ENCODE measurements at places on chromosomes 1 and 21.
A peak's percentile ranks its signal among the peaks of the same experiment; 100 is the strongest.

GRCh38 chr1:101316799-101317198, 80.0 kb downstream of the S1PR1 start:
- DNase-seq = no peak

DNA sequence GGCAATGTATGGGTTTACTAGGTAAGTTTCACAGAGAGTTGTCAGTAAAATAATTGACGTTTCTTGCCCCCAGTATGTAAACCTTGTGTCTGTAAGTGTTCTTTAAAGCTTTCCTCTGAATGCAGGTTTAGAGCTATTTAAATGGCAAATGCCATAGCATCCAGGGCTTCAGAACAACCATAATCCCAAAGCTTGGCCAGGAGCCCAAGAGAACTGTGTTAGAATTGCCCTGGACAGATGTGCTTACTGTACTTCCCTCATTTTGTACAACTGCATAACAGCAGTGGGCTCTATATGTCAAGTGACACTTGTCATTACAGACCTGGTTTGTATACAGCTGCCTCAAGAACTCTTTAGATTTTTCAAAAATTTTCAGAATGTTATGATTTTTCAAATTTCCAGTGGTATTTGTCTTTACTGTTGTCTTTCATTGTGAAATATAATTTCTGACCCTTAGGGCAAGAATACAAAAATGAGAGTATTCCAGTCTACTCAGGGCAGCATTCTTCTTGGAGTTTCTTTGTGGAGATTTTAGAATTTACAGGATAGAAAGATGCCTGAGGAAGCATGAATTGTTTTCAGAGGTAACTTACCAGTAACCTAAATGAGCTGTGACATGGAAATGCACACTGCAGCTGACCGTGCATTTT, 136.9 kb upstream of the L1TD1 start:
- no peak for DNase-seq

- DNase-seq = no peak
Measured at GRCh38 chr1:181192316-181192715, 103.8 kb downstream of the IER5 start.

GRCh38 chr1:182875889-182876288, 36.7 kb downstream of the DHX9 start:
- no peak for DNase-seq

DNA sequence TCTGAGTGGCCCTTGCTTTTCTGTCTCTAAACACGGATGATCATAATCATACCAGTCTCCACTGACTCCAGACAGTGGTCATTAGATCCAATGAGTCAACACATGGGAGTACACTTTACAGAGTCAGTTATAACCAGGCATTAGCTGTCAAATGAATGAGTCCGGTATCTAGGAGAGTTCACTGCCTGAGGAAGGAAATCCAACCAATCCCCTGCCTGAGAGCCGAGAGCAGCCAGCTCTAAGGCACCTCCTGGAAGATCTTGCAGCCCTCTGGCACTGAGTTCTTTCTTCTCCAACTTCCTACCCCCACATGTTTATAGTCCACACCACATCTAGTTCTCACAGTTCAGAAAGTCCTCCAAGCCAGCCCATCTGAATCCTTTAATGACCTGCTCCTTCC, 29.4 kb upstream of the RBM15 start:
- DNase-seq = no peak

DNA sequence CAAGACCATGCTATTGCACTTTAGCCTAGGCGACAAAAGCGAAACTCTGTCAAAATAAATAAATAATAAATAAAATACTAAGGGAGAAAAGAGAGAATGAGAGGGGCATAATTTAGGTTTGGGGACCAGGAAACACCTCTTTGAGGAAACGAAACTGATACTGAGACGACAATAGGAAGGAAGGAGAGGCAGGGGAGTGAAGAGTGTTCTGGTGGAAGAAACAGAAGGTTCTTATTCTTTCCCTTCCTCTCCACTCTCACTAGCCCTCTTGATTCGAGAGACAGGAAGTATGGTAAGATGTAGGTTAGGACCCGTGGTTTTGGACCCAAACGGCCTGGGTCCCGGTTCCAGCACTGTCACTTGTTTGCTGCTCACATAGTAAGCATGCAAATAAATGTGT, 1.6 kb upstream of the NKAIN1 start:
- DNase-seq = no peak

- DNase-seq = no peak
Measured at GRCh38 chr1:172167796-172168596, 252.5 kb upstream of the C1orf105 start.

DNA sequence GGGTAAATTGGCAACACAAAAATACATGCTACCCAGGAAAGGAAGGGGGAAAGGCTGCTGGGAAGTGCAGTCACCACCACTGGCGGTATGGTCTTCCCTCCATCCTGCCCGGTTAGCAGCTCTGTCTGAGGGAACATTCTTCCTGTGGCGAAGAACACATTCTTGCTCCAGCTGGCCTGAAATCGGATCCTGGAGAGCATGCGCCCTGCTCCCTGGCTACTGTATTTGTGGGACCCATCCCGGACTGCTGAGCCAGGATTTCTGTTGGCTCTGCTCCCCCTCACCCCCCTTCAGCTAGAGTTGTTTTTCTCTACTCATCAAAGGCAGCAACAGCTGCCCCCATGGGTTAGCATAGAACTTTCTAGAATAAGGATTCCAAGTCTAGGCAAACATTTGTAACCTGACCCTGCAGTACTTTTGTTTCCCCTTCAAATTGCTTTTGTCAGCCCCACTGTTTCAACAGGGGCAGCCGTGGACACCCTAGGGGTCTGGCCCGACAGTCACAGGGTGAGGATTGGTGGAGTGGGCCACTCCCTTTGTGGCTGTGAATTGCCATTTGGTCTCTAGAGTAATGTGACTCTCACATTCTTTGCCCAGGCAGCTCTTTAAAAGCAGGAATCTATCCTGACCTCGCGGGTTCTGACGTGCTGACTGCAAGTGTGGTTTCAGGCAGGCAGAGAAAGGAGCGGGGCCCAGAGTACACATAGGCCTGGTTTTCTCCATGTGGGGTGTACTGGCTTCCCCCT, 157.7 kb downstream of the TOMM20 start:
- DNase-seq = peak; percentile 93

GRCh38 chr21:41643246-41643966, 123.4 kb downstream of the RIPK4 start:
- DNase-seq = no peak

DNA sequence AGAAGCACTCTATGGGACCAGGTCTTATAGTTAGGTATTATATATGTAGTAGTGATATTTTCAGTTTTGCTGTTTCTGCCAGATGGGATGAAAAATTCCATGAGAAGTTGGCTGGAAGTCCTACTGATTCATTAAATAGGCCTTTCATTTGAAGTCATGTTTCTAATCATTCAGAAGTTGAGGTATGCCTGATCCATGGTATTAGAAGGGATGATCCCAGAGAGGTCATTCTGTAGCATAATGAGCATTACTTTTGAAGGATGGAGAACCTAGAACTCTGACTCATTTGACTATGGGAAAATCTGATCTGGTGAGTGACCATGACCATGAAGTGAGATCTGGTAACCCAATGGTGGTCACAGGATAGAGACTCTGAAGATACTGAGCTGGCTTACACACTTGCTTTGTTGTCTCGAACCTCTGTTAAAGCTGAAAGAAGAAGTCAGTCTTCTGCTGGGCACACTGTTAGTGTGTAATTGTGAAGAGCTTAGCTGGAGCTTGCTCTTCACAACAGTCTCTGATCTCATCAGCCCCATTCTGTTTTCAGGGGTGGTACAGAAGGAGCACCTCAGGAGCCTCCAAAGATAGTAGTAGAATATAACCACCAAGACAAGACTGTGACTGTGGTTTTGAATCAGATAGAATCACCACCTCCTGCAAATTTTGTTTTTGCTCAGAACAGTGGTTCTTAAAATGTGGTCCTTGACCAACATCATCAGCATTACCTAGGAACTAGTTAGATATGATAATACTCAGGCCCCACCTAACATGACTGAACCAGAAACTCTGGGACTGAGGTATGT, 9.0 kb downstream of the MGST3 start:
- no peak for DNase-seq

- no peak for DNase-seq
Measured at GRCh38 chr1:234989019-234989418, 139.6 kb downstream of the TOMM20 start.

DNA sequence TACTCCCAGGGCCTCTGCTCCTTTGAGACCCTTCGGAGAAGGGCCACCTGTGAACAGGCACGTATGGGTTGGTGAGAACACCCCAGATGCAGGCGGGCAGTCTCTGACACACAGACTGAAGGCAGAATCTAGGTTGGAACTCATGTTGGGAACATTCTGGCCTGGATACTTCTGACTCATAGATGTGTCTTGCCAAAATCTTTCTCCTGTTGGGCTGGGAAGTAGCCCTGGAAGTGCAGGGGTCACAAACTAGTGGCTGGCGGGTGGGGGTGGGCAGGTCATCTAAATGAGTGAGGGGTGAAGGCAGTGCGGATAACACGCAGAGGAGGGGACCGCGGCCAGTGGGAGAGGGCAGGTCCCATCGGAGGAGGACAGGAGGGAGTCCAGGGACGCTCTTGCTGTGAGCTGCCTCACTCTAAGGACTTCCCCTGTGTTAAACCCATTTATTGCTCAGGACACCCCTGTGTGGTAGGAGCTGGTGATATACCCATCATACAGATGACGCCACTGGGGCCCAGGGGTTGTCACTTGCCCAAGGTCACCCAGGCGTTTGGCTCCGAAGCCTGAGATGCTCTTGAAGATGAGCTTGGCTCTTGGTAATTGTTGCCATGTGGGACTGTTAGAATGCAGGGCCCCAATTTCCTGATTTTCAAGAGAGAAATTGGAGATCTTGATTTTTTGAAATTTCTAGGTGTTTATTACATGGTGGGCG, 181.0 kb downstream of the PTPRU start:
- no peak for DNase-seq

DNA sequence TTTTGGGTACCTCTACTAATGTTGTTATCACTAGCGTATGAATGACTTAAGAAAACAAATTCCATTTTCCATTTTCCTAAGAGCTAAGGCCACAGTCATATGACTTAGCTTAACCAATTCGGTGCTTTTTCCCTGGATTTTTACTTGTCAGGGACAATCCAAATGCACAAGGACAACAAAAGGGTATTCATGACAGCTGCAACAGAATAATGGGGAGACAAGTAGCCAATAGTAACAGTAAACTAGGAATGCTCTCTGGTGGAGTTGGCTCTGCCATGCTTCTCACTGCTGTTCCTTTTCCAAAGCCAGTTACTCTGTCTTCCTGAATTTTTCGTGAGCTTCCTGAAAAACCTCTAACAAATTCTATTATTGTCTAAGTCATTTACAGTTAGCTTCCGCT, 52.9 kb downstream of the LRRIQ3 start:
- no peak for DNase-seq

GRCh38 chr1:33433509-33434362, 2.8 kb upstream of the PHC2 start:
- peak; percentile 48 for DNase-seq

GRCh38 chr1:59482986-59483385, 186.1 kb downstream of the FGGY start:
- DNase-seq = no peak

DNA sequence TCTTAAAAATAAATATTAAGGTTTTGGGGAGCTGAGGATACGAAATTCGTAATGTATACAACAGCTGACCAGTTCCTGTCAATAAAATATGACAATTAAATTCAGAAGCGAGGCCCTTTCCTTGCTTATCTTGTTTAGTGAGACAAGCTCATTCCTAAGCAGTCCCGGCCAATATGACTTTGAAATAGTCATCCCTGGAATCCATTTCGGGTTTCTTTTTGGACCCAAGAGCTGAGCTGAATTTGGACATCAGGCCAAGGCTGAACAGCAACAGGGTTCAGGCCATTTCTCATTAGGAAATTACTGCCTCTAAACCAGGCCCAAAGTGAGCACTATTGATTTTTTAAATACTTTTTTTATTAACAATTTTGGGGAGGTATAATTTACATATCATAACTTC, 17.3 kb upstream of the FMN2 start:
- DNase-seq = no peak

DNA sequence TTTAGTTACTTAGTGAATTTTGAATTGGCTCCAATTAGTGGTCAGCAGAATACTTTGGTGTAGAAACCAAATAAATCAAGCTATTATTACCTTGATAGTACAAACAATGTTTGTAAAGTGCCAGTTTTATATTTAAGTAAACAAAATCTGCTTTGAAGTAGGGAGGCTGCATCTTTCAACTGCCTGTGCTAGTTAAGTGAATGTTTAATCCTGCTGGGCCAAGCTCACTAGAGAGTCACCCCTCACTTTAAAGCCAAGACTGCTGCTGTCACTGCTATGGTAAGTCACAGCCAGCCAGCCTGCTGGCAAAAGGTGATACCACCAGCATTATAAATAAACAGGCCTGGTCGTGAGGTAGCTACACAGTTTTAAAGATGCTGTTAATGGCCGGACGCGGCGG, 10.3 kb upstream of the CFAP126 start:
- DNase-seq = no peak

DNA sequence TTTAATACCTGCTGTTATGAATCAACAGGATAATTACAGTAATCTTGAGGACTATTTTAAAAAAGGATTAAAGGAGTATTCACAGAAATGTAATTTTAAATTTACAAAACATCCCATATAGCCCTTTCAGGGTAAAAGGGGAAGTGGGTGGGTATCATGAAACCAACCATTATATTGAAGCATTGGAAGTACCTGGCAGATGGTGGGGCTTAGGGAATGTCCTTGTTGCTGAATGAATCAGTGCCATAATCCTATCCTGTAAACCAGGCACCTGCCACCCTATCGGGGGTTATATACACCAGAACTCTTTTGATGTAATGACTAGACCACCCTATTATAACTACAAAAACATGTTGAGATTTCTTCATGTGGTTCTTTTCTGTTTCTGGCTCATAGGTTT, 30.4 kb downstream of the CDC14A start:
- DNase-seq = no peak

DNA sequence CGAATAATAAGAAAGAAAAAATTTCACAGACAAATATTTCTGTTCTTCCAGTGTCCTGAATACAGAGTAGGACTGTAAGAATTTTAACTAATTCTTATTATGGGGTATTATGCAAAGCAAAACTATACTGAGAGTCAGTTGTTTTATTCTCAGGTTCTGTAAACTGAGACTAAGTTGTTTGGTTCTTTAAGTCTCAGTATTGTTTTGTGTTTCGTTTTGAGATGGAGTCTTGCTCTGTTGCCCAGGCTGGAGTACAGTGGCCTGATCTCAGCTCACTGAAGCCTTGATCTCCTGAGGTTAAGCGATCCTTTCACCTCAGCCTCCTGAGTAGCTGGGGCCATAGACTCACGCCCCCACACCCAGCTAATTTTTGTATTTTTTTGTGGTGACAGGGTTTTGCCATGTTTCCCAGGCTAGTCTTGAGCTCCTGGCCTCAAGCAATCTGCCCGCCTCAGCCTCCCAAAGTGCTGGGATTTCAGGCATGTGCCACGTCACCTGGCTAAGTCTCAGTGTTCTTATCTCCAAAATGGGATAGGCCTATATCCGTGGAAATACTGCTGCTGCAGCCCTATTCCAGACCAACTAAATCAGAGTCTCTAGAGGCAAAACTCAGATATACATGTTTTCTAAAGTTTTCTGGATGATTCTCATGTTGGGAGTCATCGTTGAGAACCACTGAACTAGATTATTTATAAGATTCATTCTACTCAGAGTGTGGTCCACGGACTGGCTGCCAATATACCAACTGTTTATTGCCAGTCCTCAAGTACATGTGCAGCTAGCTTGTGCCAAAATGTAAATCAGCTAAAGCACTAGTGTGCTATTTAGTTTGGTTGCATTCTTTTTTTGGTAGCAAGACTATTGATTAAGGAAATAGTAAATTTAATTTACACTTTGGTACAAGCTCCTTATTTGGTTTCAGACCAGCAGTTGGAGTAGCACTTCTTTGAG, 116.6 kb downstream of the HS2ST1 start:
- no peak for DNase-seq

All from left hindlimb (tissue), 1 donor.